CMK (cell line): ENCODE measurements at places on chromosomes 4 and X.

DNA sequence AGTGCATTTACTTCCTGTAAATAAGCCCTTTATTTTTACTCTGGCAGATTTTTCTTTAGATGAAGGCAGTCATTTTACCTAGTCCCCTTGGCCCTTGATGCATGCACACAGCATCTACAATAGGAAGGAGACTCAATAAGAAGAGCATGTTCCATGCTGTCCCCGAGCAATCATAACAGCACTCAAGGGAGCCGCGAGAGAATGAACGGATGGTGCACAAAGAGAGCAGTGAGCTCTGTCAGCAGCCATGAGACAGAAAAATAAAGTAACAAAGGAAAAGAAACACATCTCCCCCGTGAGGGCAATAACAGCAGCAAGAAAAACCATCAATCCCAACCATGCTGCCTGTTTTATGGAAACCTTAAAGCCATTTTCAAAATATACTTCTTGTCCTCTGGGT lies 11.9 kb downstream of the SMIM31 start:
- no peak for DNase-seq

DNA sequence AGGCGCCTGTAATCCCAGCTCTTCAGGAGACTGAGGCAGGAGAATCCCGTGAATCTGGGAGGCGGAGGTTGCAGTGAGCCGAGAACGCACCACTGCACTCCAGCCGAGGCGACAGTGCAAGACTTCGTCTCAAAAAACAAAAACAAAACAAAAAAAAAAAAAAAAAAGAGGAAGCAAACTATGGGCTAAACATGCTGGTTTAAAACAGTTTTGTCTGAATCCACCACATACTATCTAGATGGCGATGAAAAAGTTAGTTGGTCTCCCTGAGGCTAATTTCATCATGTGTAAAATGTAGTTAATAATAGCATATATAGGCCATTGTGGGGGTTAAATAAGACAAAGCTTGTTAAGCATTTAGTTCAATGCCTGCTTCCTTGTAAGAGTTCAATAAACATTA lies 451.1 kb downstream of the RPA4 start:
- no peak for DNase-seq

GRCh38 chr4:42453612-42454011 lies 56.3 kb downstream of the SHISA3 start:
- DNase-seq, result no peak

DNA sequence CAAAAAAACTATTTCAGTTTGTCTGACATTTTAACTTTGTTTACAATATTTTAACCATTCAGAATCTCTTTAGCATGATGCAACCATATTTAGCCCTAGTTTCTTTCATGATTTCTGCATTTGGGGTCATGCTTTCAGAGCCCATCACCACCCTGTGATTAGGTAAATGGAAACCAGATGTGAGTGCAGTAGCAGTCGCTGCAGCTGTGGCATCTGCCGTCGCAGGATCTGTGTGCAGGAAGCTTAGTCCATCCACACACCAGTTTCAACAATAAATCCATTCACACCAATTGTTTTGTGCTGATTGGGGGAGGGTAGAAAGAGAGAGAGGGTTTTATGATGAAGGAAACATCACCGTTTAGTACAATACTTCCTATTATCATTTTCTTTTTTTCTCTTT lies 130.5 kb downstream of the CPEB2 start:
- DNase-seq, result no peak

- no peak for DNase-seq
Observed at GRCh38 chr4:128560754-128561495, 248.6 kb upstream of the JADE1 start.

DNA sequence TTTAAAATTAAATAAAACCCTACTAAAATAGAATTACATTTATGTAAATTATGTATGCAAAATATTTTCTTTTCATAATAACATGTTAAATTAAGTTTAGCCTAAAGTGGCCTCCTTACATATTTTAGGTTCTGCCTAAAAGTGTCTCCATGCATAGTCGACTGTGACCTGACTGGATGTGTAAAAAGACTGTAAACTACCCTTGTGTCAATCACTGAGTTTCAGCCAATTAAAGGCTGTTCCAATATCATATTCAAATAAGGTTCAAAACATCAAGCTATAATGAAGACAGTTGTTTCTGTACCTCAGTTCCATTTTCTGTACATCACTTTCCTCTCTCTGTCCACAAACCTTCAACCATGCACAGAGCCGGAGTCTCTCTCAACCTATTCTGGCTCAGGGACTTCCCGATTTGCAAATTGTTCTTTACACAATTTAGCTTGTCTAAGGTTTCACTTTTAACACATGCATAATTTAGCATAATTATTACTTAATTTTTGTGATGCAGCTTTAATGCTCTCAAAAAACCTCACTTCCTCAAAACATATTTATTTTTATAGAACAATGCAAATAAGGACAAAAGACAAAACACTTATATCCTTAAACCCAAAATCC lies 60.1 kb downstream of the SH3RF1 start:
- DNase-seq, result no peak

GRCh38 chrX:77694491-77694890 lies 91.5 kb downstream of the ATRX start:
- no peak for DNase-seq

DNA sequence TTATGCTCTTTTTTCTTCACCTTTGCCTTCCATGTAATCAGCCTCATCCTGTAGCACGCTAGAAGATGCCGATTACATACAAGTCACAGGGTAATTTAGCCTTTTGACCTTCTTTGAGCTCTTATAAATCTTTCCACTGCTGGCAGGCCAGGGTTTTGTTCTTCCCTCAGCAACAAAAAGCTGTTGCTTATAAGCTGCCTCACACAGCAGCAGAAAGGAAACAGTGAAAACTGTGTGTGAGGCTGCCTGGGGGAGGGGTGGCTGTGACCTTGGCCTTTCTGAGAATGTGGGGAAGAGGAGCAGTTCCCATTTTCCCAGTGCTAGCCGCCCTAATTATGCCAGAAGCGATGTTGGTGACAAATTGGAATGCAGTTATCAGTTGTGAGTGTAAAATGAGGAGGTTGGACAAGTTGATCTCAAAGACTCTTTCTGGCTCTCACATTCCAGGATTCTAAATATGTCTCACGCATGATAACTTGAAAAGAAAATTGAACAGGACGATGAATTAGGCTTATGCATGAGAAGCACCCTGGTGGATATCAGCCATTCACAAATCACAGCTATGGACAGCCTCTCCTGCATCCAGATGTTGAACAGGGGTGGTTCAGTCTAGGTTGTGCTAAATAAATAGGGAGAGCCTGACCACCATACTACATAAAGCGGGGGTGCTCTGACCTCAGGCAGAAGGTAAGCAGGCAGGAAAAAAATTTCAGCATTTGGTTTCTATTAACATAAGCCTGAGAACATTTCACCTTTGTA lies 25.7 kb downstream of the SLITRK2 start:
- no peak for DNase-seq

DNA sequence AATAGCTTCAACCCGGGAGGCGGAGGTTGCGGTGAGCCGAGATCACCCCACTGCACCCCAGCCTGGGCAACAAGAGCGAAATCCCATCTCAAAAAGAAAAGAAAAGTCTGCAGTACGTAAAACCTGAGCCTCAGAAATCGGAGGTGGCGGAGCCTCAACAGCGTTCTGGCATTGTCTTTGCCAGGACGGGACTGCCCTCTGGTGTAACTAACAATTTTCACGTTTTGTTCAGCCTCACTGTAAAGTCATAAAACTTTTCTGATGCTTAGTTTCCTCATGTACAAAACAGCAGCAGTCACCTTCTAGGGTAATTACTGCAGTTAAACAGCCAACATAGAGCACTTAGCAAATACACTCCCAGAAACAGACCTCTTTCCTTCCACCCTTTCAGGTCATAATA lies 121.7 kb downstream of the RBM47 start:
- DNase-seq, result no peak

- DNase-seq, result no peak
Observed at GRCh38 chrX:2662586-2662985, 28.5 kb upstream of the CD99 start.

GRCh38 chr4:25513814-25514213 lies 136.8 kb downstream of the ANAPC4 start:
- no peak for DNase-seq

DNA sequence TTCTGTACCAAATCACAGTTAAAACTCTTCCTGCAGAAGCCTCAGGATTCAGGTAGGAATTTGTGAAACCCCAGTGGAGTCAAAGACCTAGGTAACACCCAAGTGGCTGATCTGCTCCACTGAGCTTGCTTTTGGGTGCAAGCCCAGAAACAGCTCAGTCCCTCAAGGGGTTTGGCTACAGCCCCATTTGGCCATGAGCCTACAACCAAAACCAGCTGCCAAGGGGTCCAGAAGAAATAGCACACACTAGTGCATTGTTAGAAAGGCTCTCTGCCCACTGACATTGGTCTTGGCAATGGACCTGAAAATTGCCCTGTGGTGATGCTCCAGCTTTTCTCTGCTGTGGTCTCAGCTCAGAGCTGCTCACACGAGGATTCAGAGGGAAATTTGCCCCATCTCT lies 577.4 kb upstream of the INTU start:
- DNase-seq, result no peak

- no peak for DNase-seq
Observed at GRCh38 chrX:10620121-10620699, at the start of gene MID1. Gene MID1, minus strand, starts transcription at chrX:10620585. Its CDS starts 53,038 bp downstream, at chrX:10567547.

- DNase-seq, result no peak
Observed at GRCh38 chr4:158159054-158159717, 13.6 kb downstream of the GASK1B start.

GRCh38 chrX:49037883-49038475 lies 5.2 kb downstream of the TFE3 start:
- no peak for DNase-seq

- no peak for DNase-seq
Observed at GRCh38 chr4:56619816-56620215, 61.3 kb downstream of the HOPX start.

GRCh38 chr4:27187786-27188185 lies 327.1 kb downstream of the STIM2 start:
- no peak for DNase-seq

- no peak for DNase-seq
Observed at GRCh38 chrX:103464072-103464773, 55.1 kb downstream of the RAB40A start.
